Dermis blood vessel endothelial cell (primary cell): ENCODE measurements at places on chromosomes 11 and 22.

DNA sequence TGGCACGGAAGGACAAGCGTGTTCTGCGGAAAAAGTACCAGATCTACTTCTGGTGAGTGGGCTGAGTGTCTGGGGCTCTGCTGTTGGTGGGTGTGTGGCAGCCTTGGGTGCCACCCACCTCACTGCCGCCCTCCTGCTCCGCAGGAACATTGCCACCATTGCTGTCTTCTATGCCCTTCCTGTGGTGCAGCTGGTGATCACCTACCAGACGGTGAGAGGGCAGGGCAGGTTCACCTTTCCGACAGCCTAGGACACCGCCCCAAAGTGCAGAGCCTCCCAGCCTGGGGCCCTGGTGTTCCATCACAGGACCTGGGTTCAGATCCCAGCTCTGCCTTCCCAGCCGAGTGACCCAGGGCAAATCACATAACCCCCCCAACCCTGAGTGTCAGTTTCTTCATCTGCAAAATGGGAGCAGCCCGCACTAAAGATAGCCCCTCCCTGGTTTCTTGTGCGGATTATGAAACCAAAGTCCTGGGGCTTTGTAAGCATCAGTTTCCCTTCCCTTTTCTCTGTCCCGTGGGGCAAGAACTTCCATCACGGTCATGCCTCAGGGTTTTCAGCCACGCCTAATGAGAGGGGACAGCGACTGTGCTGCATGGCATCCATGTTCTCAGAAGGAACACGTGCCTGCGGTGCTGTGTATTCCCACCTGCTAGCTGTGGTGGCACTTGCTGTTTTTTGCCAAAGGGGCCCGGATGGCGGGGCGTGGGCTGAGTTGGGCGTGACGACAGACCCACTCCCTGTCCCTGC lies 9.8 kb upstream of the TAGLN start:
- DNase-seq, result no peak

DNA sequence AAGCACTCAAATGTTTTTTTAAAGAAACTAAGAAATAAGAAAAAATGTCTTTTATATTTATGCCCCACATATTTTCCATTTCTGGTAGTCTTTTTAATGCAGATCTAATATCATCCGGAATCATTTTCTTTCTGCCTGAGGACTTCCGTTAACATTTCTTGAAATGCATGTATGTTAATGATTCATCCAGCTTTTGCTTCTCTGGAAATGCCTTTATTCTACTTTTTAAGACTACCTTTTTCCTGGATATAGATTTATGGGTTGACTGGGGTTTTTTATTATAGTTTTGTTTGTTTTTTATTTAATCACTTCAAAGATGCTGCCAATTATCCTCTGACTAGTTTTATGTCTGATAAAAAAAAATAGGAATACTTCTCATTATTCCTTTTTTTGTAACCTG lies 57.1 kb upstream of the LDLRAD3 start:
- no peak for DNase-seq

DNA sequence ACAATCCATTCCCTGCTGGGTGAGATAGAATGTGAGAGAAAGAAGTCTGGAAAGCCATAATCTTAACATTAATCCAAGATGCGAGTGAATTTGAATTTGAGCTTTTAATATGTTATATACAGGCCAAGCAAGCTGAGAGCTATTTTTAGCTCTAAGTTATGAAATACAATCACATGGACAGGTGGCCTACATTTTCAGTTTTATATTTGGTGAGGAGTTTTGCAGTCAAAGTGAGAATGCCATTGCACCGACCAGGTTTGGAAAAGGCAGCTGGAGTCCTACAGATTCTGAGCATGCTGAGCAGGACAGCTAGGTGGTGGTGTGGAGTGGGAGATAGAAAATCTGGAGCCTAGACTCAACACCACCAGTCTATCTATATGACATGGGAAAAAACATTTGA lies 12.0 kb downstream of the OR5B21 start:
- DNase-seq, result no peak

GRCh38 chr22:35961480-35962295 lies 66.9 kb downstream of the RBFOX2 start:
- DNase-seq, result peak; percentile 97

DNA sequence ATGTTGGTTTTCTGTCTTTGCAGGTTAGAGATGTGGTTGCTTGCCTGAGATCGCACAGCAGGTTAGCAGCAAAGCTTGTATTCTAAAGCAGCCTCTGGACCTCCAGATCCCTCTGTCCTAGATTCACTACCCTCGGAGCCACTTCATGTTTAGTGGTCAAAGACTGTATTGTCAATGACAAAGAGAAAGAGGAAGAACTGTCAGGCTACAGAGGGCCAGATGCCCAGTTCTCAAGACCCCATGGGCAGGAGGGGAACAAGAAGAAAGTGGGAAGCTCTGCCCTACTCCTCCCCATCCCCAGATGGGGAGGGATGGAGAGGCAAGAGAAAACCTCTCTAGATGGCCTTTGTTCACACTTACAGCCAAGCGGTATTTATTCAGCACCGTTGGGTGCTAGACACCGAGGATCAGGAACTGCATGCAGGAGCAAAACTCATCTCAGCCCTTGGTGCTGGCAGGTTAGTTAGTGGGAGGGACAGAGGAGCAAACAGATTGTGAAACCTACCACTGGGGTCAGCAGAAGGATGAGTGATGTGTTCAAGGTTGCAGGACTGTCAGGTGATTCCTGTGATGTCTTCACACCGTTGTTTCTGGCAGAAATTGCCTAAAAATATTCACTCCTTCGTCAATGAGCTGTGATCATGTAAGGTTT lies 38.3 kb upstream of the PTPRJ start:
- DNase-seq, result no peak

DNA sequence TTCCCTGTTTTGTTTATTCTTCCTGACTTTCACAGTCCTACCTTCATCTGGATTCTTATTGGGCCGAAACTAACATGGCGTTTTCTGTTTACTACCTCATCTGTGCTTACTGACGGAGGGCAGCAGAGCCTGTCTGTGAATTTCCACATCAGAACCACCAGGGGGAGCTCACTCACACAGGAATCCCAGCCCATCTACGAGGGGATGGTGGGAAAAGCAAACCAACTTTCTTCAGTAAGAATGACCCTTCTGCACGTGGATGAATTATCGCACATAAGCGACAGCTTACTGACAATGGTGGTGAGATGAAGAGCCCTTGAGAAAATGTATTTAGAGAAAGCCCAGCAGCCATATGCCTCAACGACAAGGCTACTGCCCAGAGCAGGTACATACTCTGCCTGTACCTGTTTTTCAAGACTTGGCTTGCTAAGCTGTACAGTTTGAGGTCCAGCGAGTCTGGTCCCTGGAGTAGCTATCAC lies 42.5 kb downstream of the LARGE2 start:
- DNase-seq, result peak; percentile 89

DNA sequence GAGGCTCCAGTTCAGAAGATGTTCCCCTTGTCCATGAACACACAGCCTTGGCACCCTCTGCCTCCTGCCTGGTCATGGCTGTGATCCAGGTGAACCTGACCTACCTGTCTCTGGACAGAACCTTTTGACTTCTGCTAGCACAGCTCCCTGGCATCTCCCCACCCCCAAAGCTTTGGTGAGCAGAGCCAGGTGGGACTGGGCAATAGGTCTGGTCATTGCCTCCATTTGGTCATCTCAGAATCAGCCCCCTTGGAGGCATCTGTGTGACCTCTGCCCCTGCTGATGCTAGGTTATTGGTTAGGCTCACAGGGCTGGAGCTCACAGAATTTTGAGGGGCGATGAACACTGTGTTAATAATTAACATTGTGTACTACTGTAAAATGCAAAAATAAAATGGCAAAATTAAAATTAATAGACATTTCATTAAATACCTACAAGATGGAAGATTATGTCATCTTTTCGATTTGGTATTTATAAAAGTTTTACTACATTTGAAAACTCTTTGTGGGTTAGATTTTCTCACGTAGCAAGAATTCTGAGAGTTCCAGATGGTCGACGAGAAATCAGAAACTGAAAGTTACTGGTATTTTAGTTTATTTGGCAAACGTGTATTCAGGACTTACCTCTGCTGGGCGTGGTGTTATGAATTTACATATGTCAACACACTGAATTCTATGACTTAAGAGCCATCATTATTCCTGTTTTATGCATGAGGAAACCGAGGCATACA lies 8.3 kb upstream of the KIAA0930 start:
- no peak for DNase-seq
